GOT3 (cell line): ENCODE measurements at places on chromosomes 7 and 10.

GRCh38 chr10:24790599-24790998 is 66.9 kb upstream of the ARHGAP21 start:
- DNase-seq: no peak

DNA sequence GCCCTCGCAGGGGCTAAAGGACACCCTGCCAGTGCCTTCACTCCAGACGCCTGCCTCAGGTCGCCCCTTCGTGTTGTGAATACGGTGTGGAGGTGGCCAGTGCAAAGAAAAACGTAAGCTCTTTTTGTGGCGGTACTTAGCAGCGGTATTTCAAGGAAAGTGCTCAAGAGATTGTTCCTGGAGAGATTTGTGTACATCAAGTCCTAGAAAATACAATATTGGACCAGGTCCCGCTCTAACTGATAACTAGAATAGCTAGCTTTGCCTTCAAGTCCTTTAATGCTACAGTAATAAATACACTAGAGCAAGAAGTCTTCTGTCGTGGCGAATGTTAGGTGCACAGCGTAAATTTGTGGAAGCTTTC is 689 bp downstream of the PLCE1 start:
- DNase-seq: no peak

- no peak for DNase-seq
Measured at GRCh38 chr7:127158659-127159058, 94.1 kb downstream of the GRM8 start.

DNA sequence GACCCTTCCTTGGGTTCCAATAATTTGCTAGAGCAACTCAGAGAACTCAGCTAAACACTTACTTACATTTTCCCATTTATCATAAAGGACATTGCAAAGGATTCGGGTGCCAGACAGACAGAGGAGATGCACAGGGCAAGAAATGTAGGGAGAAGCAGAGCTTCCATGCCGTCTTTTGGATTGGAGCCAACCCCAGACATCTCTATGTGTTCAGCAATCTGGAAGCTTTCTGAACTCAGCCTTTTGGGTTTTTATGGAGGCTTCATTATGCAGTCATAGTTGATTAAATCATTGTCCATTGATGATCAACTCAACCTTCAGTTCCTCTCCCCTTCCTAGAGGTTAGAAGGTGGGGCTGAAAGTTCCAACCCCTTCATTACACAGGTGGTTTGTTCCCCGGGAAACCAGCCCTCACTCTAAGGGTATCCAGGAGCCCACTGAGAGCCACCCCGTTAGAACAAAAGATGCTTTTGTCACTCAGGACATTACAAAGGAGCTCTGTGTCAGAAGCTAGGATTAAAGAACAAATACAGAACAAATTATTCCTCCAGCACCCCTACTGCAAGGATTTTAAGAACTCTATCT is 211.9 kb upstream of the VSTM2A start:
- no peak for DNase-seq

- no peak for DNase-seq
Measured at GRCh38 chr7:4851459-4852422, 10.1 kb downstream of the PAPOLB start.

DNA sequence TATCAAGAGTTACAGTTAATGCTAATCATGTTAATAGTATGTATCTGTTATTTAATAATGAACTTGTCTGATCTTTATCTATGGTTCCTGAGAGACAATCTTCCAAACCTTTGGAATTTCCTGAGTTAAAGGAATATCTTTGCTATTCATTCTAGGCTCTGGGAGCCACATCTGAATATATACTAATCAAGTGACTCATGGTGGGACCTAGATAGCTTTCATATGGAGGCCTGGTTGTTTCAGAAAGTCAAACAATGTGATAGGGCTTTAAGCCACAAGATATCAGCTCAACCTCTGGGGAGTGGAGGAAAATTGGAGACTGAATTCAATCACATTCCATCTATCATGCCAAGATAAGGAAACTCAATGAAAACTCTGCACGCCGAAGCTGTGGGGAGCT is 746.4 kb downstream of the TNS3 start:
- no peak for DNase-seq
